SW 1271 (cell line): ENCODE measurements at places on chromosomes 7 and 10.

DNA sequence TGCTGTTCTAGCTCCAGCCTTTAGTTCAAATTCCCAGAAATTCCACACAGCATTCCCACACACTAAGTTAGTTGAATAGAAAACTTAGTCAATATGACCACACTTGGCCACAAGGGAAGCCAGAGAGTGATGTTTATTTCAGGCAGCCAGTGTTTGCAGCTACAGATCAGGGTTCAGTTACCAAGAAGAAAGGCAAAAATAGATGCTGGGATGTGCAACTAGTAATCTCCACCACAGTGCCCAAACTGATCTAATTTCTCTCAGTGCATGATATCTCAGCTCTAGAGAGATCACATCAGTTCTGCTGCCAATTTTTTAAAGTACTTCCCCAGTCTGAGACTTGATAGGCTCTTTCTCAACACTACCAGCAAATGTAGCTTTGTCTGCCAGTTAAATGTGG is 17.6 kb downstream of the SLF2 start:
- DNase-seq = no peak

DNA sequence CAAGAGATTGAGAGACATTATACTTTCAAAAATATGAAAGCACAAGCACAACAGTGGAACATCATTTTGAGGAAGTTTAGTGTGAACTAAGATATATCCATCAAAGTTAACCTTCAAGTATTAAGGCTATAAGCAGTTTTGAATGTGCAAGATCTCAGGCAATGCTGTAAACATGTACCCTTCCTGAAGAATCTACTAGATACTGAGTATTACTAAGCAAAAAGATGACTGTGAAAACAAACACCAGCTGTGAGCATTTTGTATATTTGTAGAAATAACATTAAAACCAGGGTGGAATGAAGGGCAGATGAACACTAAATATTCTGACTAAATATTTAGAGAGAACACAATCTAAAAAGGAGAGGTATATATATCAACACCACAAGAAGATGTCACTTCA is 41.3 kb upstream of the ADRA2A start:
- no peak for DNase-seq

DNA sequence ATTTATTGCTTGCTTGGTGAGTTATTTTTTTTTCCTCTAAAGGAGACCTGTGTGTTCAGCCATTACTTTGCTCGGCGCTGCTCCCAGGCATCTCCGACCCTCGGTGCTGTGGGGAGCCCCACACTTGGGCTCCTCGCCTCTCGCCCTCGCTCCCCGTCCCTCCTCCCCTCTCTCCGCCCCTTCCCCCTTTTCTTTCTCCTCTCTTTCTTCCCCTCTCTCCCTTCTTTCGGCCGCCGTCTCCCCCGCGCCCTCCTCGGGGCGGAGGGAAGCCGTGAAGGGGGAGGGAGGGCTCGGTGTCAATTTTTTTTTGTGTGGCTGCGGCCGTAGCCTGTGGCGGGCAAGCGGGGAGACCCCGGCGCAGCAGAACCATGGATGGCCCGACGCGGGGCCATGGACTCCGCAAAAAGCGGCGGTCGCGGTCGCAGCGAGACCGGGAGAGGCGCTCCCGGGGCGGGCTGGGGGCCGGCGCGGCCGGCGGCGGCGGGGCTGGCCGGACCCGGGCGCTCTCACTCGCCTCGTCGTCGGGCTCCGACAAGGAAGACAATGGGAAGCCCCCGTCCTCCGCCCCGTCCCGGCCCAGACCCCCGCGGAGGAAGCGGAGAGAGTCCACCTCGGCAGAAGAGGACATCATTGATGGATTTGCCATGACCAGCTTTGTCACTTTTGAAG is 1.1 kb downstream of the AUTS2 start:
- no peak for DNase-seq

DNA sequence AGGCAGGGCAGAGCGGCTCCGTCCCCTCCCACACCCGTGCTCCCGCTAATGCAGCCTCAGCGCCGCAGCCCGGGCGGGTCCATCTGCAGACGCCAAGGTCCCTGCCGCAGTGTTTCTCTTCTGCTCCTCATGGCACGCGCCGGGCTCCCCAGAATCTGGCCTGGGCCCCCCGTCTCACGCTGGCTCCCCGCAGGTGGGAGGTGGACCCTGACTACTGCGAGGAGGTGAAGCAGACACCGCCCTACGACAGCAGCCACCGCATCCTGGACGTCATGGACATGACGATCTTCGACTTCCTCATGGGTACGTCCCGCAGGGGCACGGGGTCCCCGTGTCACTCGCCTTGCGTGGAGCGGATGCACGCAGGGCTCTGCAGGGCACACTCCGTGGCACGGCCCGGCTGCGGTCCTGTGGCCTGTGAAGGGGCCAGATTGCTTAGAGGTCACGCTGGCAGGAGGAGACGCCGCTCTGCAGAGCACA is 33.5 kb upstream of the FOXL3 start:
- no peak for DNase-seq

GRCh38 chr7:33916357-33917081 is 11.2 kb downstream of the BMPER start:
- no peak for DNase-seq

DNA sequence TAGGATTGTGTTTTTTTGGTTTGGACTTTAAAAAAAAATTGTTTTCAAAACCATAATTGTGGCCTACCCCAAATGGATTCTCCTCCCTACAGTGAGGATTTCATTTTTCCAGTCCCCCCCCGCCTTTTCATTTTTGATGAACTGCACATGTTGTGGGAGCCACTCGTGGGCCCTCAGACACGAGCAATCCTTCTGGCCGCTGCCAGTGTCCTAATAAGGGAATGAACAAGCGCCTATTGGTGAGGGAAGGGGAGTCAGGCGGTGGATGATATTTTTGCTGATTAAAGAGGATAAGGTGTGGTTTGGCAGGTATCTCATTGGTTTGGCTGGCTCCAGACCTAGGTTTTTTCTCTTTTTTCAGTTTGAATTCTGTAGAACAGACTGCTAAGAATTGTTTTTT is 78.7 kb upstream of the AGBL3 start:
- DNase-seq = no peak

GRCh38 chr10:7491949-7492659 is 81.3 kb upstream of the SFMBT2 start:
- DNase-seq = no peak

GRCh38 chr7:45663167-45663921 is 89.2 kb downstream of the ADCY1 start:
- no peak for DNase-seq

GRCh38 chr7:55223023-55223422 is 142.1 kb upstream of the LANCL2 start:
- DNase-seq = no peak

GRCh38 chr10:119301397-119301796 is 94.0 kb downstream of the GRK5 start:
- DNase-seq = no peak

DNA sequence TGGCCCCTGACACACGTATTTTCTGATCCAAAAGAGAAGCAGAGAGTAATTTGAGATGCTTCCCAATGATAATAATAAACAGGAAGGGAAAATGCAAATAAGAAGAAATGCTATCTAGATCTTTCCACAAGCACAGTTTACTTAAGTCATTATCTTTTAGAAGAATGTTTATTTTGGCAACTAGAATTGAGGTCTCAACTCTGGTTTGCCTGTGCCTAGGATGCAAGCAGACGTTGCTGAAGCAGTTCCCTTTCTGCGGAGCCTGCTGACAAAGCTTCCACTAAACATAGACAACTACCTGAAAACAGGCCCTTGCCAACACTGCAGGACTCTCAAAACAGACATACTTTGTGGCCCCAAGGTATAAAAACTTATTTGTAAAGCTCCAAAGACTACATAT is 315.8 kb upstream of the POM121L12 start:
- no peak for DNase-seq

- no peak for DNase-seq
These were observed 8.3 kb downstream of the MDFIC start for GRCh38 chr7:114930107-114930661.

- no peak for DNase-seq
These were observed 44.2 kb downstream of the ARHGAP12 start for GRCh38 chr10:31884386-31884785.

- DNase-seq = no peak
These were observed 612.2 kb downstream of the TYW1 start for GRCh38 chr7:67608806-67609205.

DNA sequence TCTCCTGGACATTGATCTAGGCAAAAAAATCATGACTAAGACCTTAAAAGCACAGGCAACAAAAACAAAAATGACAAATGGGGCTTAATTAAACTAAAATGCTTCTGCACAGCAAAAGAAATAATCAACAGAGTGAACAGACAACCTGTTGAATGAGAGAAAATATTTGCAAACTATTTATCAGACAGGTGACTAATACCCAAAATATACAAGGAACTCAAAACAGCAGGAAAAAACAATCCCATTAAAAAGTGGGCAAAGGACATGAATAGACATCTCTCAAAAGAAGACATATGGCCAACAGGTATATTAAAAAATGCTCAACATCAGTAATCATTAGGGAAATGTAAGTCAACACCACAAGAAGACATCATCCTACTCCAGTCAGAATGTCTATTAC is 166.8 kb downstream of the MTERF1 start:
- peak; percentile 22 for DNase-seq

DNA sequence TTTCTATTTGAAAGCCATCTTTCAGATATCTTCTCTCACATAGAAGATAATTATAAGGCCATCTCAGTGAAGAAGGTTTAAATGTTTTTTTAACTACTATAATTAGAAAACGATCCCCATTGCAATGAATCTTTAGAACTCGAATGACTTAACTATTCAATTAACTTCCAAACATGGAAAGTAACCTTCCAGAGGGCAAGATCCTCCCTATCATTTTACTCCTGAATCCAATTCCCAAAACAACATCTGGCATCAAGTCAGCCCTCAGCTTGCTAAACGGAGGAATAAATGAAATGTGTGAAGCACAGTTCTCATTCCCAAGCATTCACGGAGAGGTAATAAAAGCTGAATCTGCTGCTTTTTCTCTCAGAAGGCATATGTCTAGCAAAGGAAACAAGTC is 293.4 kb downstream of the PLXDC2 start:
- no peak for DNase-seq

DNA sequence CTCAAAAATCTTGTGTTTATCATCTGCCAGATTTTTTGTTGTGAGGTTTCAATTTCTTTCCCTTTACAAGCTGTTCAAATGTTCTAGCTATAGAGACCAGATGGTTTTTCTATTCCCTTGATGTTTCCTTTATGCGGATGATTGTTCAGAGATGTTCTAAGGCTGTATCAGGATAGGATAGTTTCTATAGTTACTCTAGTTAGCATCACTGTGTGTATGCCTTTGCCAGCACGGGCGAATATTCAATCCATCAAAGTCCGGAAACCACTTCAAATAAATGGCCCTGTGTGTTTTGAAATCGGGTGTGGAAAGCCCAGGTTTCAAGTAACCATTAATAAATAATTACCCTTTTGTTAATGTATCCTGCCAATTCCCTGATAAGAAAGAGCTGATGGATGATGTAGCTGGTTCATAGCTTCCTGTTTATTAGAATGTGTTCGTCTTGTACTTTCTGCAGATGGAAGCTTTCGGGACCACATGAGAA is 149.8 kb upstream of the PRKCQ start:
- DNase-seq = no peak

DNA sequence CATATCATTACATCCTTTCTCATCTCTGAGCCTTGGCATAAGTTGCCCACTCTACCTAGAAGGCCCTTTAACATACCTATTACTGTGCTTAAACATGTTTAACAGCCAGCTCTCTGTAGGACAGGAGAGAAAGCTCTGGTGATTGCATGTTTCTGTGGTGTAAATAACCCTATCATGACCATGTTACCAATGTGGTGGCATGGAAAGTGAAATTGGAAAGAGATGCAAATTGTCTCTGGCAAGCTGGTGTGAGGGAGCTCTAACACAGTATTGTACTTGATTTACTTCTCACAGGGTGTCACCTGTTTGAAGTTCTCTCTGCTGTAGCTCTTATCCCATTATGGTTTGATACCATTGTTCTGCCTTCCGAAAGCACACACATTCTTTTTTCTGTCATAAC is 231.8 kb upstream of the DKK1 start:
- no peak for DNase-seq

- no peak for DNase-seq
These were observed 186.4 kb downstream of the LRRC4 start for GRCh38 chr7:127844707-127845331.

GRCh38 chr10:110676016-110676415 is 31.9 kb downstream of the RBM20 start:
- no peak for DNase-seq

DNA sequence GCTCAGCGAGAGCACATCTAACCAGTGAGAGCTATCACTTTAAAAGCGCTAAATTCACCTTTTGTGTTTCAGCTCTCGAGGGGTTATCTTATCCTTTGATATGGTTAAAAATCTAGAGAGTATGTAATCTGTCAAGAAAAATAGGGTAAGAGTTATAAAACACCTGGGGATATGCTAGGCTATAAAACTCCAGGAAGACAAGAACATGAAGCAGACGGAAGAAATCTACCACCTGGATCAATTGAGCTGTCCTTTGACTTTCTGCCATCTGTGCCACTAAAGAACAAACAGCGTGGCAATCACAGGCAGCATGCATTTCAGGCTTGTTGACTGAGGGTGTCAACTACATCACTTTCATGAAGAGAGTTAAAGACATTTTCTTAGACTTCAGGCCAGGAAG is 83.1 kb downstream of the ZNF248 start:
- DNase-seq = no peak

GRCh38 chr10:126468876-126469643 is 80.8 kb upstream of the ADAM12 start:
- DNase-seq = no peak

DNA sequence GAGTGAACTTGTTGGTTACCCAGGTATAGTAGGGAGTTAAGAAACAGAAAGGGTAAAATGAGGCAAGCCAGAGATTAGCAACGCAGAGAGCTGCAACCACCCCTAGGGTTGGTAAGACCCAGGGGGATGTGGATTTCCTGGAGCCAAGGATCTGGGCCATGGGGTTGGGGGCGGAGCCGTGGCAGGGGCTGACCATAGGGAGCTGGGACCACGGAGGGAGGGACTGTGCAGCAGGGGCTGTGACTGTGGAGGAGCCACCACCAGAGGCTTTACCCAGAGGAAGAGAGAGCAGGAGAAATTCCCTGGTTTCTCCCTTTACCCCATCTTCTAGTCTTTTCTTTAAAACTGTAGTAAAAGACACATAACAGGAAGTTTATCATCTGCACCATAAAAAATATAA is 58.6 kb upstream of the BAIAP2L1 start:
- DNase-seq = no peak

- no peak for DNase-seq
These were observed 897.8 kb downstream of the CNTNAP2 start for GRCh38 chr7:147014286-147014955.

DNA sequence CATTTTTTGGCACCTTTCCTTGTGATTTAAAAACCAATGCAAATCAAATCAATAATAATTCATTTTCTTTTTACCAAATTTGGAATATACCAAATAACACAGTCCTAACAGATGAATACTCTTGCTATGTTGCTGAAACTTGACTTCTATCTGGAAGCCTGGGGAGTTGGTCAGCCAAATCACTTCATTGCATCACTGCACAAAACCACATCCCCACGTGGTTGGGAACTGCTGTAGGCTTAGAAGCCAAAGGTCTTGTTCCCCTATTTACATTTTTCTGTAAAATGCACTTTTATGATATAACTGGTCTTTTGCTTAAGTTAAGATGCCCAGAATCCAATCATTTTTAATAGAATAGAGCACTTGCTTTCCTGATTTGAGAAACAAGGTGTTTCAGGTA is 15.2 kb downstream of the GPR85 start:
- DNase-seq = no peak

- DNase-seq = no peak
These were observed 25.7 kb upstream of the CDK14 start for GRCh38 chr7:90570373-90570959.

- no peak for DNase-seq
These were observed 39.4 kb upstream of the TARP start for GRCh38 chr7:38312821-38313220.

GRCh38 chr10:7563368-7563767 is 103.4 kb downstream of the ITIH5 start:
- DNase-seq = no peak
